ENCODE measurements at places on chromosomes 11 and 22.

GRCh38 chr11:133817449-133817848, 27.9 kb downstream of the SPATA19 start:
- no peak for DNase-seq

- no peak for DNase-seq
These were observed 723.2 kb downstream of the OPCML start for GRCh38 chr11:132809070-132809469.

GRCh38 chr22:10781571-10782403, 4746.2 kb upstream of the OR11H1 start:
- DNase-seq: no peak

- DNase-seq: peak; percentile 16
These were observed 97.9 kb downstream of the CWF19L2 start for GRCh38 chr11:107359701-107360100.

- no peak for DNase-seq
These were observed 144.2 kb downstream of the TRIM29 start for GRCh38 chr11:119993722-119994121.

- no peak for DNase-seq
These were observed 36.3 kb downstream of the IGF2 start for GRCh38 chr11:2102883-2103213.

- peak; percentile 59 for DNase-seq
These were observed 39.1 kb upstream of the CREB3L1 start for GRCh38 chr11:46238078-46238966.

DNA sequence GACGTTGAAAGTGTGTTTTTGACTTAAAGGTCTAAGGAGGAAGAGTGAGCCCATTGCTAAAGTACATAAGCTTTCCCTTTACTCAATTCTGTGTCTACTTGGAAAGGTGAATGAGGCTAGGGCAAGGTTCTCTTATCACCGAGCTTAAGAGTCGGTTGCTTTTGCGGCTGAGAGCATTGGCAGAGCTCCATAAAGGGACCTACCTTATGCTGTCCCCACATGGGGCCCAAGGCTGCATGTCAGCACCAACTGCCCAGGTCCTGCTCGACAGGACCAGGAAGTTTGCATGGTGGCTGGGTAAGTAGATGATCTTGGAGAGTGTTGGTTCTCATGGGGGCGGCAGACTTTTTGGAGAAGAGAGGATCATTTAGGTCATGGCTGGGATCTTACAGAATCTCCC, 91.2 kb downstream of the ZBTB16 start:
- no peak for DNase-seq

GRCh38 chr11:111349191-111349695, 29.8 kb downstream of the POU2AF1 start:
- DNase-seq: no peak

DNA sequence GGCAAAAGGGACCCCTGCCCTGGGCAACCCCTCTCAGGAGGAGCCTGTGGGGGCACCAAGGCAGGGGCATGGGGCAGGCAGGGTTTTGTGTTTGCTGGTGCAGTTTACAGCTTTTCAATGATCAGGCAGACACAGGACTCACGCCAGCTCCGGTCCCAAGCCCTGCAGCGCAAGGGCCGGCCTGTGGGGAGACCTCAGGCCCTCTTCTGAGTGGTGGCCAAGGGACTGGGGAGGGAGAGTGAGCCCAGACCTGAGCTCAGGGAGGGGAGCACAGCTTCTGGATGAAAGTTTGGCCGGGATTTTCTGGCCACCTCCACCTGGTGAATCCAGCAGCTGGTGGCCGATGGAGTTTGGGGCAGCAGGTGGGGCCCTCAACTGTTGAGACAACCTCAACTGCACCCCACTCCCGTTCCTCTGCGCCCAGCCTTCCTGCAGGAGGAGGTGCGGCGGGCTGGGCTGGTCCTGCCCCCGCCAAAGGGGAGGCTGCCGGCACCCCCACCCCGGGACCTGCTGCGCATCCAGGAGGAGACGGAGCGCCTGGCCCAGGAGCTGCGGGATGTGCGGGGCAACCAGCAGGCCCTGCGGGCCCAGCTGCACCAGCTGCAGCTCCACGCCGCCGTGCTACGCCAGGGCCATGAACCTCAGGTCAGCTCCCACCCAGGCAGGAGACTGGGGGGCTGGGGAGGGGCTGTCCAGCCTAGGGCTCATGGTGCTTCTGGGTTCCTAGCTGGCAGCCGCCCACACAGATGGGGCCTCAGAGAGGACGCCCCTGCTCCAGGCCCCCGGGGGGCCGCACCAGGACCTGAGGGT, 3.6 kb downstream of the TCIRG1 start:
- DNase-seq: no peak

- no peak for DNase-seq
These were observed 19.4 kb upstream of the GSTP1 start for GRCh38 chr11:67564230-67564629.

DNA sequence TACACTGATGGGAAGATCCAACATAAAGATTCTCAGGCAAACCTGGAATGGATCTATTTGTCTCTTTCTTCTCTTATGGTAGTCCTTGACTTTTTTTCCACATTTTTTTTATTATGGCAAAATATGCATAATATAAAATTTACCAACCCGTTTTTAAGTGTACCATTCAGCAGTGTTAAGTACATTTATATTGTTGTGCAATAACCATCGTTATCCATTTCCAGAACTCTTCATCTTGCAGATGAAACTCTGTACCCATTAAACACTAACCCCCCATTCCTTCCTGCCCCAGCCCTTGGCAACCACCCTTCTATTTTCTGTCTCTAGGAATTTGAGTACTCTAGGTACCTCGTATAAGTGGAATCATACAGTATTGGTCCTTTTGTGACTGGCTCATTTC, 99.7 kb downstream of the DSCAML1 start:
- no peak for DNase-seq

DNA sequence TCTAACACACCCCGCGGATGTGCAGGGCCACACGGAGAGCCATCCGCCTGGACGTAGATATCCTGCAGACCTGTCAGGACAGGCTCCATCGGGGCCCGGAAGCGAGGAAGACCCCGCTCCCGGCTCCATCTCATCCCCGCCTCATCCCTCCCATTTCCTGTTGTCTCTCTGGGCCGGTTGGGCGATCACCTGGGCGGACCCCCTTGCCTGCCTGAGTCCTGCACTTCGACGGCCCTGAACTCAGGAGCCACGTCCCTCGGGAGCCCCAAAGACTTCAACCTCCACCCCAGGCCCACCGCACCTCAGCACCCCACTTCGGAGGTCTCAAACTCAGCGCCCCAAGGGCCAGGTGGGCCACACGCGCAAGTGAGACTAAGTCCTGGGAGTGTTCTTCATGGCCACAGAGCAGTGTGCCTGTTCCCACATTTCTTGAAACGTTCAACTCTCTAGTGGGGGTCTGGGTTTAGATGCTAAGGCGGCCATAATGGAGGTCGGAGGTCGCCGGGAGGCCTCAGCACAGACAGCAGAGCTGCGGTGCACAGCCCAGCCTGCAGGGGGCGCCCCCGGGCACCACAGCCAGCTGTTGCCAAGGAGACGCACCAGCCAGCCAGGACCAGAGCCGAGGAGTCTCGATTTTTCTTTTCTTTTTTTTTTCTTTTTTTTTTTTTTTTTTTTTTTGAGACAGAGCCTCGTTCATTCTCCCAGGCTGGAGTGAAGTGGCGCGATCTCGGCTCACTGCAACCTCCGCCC, 26.0 kb upstream of the FADD start:
- DNase-seq: no peak

GRCh38 chr22:19213001-19213400, 34.5 kb upstream of the SLC25A1 start:
- DNase-seq: no peak

- no peak for DNase-seq
These were observed 242.0 kb downstream of the BRD1 start for GRCh38 chr22:49585461-49586243.

- DNase-seq: no peak
These were observed 72.2 kb downstream of the CCDC73 start for GRCh38 chr11:32722255-32722654.

DNA sequence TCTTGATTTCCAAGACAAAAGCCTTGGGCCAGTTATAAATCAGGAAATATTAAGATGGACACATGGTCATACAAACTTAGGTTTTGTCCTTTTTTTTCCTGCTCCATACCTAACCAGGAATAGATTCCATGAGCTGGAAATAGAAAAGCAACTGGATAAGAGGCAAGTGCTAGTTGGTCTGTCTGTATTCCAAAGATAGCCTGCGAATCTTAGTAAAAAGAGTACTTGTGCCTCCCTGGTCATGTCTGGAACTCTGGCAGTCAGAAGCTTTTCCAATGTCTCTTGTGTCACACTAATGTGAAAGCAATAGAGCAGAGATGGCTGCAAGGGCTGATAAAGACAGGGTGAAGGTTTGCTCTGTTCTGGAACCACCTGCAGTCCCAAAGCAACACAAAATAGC, 590.2 kb upstream of the ANO5 start:
- DNase-seq: no peak

- no peak for DNase-seq
These were observed 983.4 kb upstream of the FAT3 start for GRCh38 chr11:91241226-91241625.

DNA sequence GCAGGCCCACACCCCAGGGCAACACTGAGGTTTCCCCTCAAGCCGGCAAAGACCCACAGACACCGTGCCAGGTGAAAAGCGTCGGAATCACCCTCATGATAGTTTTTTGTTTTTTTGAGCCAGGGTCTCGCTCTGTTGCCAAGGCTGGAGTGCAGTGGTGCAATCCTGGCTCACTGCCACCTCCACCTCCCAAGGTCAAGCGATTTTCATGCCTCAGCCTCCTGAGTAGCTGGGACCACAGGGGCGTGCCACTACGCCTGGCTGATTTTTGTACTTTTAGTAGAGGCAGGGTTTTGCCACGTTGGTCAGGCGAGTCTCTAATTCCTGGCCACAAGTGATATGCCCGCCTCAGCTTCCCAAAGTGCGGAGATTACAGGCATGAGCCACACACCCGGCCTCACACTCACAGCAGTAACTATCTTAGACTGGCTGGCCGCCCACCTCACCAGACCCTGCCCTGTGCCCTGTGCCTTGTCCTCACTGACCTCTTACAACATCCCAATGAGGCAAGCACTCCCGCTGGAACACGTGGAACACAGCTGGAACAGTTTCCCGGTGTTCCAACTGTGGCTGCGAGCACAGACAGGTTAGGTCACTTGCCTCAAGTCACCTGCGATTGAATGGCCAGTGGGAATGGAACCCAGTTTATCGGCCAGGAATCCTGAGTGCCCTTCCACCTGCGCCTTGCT, 21.1 kb downstream of the LRRC10B start:
- no peak for DNase-seq

DNA sequence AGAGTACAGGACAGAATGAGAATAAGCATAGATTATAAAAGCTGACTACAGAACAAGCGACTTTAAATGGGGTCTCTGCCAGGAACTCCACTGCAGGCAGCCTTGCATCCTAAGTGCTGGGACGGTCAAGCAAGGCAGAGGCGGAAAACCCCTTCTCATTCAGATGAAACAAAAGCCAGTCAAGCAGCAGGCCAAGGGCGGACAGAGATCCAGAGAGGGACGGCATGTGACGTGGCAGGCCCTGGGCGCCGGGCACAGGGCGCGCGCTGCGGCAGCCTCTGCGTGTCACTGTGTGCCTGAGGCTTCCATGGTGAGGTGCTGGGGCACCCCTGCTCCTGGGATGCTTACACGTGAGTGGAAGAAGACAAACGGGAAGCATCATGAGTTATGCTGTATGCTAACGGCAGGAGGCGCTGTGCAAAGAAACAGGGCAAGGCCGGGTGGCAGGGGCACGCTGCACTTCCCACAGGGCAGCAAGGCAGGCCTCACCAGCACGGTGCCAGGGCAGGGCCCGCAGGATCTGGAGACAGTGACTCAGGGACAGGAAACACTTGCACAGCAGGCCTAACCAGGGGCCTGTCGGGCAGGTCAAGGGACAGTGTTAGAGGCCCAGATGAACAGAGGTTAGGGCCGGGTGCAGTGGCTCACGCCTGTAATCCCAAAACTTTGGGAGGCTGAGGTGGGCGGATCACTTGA, 6.2 kb downstream of the TOLLIP start:
- no peak for DNase-seq

DNA sequence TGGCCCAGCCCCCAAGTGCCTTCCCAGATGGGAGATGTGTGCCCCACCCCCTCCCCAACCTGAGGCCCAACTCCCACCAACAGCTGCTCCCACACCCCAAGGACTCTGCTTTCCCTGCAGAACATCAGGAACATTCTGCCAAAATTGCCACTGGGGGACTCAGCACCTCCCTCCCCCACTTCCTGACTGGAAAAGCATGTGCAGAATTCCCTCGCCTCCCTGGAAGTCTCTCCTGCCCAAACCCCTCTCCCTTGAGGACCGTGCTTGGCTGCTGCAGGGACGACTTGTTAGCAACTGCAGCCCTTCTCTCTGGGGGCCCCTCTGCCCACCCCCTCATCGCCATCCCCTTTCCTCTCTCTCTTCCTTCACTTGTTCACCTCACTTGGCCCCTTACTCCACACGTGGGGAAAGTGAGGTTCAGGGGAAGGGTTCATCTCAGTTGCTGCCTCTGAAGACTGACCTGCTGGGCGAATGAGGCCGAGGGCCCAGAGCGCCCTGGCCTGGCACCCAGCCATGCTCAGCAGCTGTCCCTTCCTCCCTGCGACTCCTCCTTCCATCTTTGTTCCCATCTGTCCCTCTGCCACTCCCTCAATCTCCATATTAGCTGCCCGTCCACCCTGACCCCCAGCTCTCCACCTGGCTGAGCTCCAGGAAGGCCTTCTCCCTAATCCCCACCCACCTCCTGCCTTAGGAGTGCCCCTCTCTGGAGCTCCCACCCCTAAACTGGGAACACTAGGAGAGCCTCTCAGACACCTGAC, 105.1 kb downstream of the CHST1 start:
- DNase-seq: no peak

DNA sequence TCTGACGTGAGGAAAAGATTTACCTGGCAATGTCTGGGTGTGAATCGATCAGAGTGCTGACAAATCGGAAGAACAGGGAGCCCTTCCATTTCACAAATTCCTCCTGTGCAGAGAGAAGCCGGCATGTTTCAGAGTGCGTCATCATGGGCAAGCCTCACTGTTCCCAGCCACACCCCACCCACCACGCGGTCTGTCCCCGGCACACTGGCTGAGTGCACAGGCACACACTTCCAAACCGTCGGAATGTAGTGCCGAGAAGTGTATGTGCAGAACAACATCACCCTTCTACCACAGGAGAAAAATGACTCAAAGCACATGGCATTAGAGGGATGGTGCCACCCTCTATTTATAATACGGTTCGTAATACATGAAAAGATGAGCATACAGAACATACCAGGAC, 47.5 kb downstream of the NCAPD3 start:
- no peak for DNase-seq
